ENCODE measurements at places on chromosomes 5 and 9.

- no peak for DNase-seq
Observed at GRCh38 chr5:67120032-67120431, 76.6 kb downstream of the CD180 start.

DNA sequence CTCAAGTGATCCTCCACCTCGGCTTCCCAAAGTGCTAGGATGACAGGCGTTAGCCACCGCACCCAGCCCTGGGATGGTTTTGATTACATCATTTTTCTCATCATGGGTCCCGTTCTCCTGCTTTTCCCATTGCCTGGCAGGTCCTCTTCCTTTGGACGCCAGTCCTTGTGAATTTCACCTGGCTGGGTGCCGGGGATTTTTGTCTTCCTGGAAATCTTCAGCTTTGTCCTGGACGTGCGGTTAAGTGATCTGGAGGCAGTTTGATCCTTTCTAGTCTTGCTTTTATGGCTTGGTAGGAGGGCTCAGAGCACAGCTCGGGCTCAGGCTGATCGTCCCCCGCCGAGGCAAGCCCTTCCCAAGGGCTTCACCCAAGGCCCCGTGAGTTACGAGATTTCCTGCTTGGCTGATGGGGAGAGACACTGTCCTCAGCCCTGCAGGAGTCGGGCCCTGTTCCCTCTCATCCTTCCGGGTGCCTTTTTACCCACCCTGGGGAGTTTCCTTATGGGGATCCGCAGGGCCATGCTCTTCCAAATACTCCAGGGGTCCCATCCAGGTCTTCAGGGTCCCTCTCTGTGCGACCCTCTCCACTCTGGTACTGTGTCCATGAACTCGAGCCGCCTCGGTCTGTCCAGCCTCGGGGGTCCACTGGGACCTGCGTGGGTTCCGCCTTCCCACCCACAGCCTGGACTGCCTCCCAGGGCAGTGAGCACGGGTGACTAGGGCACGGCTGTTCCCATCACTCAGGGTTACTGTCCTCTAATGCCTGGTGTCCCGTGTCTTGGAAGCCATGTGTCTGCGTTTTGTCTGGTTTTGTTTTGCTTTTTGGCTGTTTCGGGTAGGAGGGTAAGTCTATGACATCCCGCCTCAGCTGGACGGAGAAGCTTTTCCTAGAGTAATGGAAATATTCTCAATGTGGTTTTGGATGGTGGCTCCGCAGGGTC, 22.3 kb upstream of the EGFL7 start:
- DNase-seq: no peak

DNA sequence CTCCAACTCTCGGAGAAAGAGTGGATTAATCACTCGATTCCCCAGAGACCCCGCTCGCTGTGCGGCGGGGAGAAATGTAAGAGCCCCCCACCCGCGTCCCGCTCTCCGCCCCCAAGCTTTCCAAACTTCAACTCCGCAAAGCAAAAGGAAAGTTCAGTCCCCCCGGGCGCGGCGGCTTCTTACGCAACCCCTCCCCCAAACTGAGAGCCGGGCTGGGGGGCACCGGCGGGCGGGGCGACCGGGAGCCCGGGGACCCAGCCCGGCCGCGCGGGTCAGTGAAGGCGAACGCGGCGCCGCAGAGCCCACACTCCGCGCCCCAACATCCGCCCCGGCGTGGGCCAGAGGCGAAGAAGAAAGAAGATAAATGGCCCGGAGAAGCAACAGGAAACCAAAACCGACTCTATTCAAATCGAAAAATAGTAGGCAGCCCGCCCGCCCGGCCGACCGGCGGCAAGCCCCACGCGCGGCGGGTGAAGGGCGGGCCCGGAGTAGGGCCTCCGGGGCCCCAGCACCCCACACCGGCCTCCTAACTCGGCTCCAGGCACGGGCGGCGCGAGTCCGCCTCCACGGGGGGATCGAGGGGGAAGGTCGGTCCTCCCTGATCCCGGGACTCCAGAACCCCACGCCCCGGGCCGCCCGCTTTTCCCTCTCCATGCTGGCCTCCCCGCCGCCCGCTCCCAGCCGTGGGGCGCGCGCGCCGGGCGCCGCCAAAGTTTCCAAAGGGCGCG, 720 bp downstream of the NOTCH1 start:
- no peak for DNase-seq

- DNase-seq: no peak
Observed at GRCh38 chr5:166027582-166027981, 2263.9 kb upstream of the WWC1 start.

DNA sequence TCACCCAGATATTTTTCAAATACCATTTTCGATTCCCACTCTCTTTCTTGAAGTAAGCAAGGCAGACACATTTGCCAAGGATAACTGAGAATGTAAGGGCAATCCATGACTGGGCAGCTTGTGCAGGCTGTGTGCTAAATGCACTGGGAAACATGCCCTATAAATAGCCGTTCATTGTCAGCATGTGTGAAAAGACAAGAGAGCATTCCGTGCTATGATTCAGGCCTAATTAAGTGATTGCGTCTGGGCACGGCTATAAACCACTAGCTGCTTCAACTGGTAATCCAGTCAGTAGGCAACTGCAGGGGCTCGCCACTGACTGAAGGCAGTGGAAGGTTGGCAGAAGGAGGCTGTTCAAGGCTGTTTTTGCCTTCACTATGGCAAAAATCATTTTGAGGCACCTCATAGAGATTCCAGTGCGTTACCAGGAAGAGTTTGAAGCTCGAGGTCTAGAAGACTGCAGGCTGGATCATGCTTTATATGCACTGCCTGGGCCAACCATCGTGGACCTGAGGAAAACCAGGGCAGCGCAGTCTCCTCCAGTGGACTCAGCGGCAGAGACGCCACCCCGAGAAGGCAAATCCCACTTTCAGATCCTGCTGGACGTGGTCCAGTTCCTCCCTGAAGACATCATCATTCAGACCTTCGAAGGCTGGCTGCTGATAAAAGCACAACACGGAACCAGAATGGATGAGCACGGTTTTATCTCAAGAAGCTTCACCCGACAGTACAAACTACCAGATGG, at the start of gene HSPB3:
TSS of gene HSPB3 (plus strand) at position 287 of the 745 bp plus-strand sequence. CDS start at position 378, 91 bp downstream.
- DNase-seq: peak; percentile 45

- DNase-seq: no peak
Observed at GRCh38 chr9:103530934-103531333, 535.8 kb downstream of the CYLC2 start.

DNA sequence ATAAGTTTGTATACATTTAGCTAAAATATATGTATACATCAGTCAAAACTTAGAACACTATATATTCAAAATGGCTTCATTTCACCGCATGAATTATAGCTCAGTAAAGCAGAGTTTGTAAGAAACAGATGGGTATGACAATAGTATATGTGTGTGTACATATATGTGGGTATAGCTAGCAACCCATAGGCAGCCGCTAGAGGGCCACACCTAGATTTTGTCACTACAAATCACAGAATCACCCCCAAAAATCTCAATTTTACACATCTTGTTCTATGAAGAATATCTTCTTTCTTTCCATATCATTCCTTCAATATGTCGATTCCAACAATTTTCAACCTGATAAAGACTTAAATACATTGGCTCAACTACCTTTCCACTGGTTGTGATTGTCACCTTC, 357.8 kb upstream of the CCNG1 start:
- no peak for DNase-seq

DNA sequence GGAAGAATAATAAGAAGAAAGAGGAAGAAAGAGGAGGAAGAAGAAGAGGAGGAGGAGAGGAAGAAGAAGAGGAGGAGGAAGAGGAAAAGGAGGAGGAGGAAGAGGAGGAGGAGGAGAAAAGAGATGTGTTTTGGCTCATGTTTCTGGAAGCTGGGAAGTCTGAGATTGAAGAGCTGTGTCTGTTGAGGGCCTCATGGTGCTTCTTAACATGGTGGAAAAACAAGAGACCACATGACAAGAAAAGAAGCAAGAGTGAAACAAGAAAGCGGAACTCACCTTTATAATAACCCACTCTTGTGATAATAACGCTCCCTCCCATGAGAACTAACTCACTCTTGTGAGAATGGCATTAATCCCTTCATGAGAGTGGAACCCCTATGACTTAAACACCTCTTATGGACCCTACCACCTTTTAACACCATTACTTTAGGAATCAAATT, 36.1 kb upstream of the RANBP6 start:
- DNase-seq: no peak

GRCh38 chr9:94490465-94490864, 64.4 kb upstream of the PCAT7 start:
- DNase-seq: no peak

DNA sequence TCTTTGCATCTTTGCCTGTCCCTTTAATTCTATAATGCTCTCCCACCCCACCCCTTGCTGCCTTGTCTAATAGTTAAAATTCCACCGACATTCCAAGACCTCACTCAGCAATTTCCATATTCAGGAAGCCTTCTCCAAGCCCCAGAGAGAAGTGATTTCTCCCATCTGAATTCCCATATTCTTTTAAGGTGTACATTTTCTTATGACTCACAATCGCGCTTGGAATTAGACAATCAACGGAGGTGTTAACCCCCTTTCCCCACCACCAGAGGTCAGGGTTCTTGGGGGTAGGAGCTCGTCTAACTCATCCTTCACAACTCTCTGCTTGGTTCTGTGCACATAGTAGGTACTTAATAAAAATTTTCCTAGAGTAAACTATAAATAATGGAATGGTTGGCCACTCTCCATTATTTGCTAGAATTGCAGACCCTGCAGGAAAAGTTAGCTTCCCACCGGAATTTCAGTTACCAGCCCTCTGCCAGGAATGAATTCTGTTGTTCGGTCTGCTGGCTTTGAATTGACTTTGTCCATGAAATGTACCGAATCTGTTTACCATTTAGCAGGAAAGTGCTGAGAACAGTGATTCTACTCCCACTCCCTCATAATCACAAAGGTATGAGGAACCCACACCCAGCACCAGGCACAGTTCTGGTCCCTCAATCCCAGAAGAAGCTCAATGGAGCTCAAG, 5.0 kb downstream of the KCNIP1 start:
- DNase-seq: no peak

GRCh38 chr5:91408710-91409109, 25.6 kb upstream of the ARRDC3 start:
- no peak for DNase-seq

- DNase-seq: peak; percentile 91
Observed at GRCh38 chr9:128771745-128772519, at the start of gene ZER1. Gene ZER1 (minus strand): TSS chr9:128771927. CDS start chr9:128755565, 16,362 bp downstream.

GRCh38 chr5:171537070-171537849, 117.8 kb downstream of the FGF18 start:
- no peak for DNase-seq

DNA sequence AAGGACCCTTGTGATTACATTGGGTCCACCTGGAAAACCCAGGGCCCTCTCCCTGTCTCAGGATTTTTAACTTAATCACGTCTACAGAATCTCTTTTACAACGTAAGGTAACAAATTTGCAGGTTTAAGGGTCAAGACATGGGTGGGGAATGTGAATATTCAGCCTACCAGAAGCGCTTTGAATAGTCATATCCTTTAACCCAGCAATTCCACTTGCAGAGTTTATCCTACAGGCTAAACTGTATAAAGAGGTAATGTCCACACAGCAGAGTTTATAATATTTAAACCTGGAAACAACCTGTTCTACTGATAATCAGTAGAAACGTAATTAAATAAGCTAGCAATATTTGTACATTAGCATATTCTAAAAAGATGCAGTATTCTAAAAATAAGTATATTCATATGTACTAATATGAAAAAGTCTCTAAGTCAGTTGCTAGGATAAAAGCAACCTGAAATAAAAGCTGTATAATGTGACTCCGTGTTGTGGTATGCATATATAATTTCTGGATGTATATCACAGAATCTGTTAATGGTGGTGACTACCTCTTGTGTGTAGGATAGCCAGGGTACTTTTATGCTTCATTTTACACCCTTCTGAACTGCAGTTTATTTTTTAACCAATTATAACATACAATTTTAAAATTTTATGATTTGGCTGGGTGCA, 14.1 kb upstream of the NIPAL4 start:
- DNase-seq: no peak

DNA sequence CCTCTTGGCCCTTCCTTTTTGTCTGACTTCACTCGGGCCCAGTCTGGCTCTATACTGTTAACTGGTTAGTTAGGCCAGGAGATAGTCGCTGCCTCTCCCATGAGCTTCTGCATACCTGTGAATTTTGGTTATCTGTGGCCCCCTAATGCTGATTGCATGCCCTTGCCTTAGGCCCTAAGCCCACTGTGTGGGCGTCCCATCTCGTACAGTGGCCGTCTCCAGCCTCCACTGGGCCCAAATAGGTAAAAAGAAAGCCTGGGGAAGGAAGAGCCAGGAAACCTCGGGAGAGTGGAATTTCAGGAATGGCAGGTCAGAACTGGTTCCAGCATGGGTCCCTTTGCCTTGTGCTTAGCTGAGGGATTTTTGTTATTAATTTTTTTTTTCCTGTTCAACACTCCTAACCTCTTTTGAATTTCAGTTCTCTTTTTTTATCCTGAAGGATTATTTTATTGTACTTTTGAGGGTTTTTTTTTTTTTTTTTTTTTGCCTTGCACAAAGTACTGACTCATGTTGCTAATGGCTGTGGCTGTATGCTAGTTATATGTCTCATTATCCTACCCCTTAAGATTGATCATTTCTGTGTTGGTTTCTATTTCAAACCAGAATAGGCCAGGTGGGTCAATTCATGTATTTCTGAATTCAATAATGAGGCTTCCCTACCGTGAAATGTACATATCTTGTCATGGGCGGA, 3.4 kb downstream of the PRRC2B start:
- no peak for DNase-seq

- DNase-seq: no peak
Observed at GRCh38 chr5:88805151-88805784, 77.7 kb downstream of the MEF2C start.

DNA sequence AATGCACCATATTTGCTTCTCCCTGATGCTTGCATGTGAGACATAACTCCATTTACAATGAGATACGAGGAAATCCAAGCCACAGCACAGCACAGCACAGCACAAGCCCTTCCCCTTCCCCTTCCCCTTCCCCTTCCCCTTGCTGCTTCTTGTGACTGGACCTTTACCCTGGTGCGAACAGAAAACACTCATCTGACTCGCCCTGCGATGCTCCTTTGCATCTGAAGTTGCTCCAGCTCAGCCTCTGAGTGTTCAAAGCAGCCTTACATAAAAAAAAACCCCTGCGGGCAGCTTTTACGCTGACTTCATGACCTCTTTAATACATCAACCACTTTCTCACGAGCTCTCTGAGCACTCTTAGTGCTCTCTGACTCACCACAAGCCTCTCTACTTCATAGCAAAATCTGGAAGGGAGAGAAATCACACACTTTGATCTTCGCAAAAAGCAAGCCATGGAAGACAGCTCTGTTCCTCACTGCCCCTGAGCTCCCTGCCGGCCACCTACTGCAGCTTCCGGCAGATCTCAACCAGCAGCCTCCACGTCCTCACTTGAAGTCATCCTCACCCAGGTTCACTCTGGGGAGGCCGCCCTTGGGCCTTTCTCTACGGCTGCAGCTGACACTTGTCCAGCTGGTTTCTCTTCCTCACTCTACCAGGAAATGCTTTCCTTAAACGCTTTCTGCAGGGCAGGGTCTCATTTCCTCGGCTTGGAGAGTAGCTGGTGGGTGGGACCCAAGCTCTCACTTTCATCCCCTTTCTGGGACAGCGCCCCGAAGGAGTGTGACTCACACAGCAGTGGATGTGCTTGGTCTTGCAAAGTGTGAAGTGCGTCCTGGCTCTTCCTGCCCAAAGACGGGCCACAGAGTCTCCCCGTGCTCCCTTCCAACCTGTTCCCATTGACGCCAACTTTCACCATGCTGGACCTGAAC, 5.3 kb downstream of the SLC34A1 start:
- no peak for DNase-seq

GRCh38 chr9:73023025-73023541, 70.2 kb upstream of the ALDH1A1 start:
- peak; percentile 39 for DNase-seq

- DNase-seq: peak; percentile 59
Observed at GRCh38 chr5:95770830-95771708, 39.9 kb downstream of the RHOBTB3 start.
